T-helper 2 cell (primary cell): ENCODE measurements at places on chromosomes 16 and 17.
A peak's percentile ranks its signal among the peaks of the same experiment; 100 is the strongest.

DNA sequence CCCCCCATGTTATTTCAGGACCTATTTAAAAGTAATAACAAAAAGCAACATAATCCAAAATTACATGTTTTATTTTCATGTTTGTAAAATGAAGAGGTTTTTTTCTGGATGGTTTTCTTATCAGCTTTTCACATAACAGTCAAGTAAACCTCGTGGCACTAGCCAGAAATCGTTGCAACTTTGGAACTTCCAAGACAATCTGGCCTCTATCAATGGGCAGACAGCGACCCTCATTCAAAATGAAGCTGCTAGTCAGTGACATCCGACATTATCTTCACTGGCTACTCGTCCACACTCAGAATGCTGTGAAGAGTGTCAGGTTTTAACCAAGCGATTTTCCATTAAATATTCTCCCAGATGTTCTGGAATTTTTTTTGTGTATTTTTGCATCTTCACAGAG lies 22.7 kb downstream of the ZNF652 start:
- no peak for DNase-seq

GRCh38 chr16:25855818-25856217 lies 164.1 kb downstream of the HS3ST4 start:
- no peak for DNase-seq

DNA sequence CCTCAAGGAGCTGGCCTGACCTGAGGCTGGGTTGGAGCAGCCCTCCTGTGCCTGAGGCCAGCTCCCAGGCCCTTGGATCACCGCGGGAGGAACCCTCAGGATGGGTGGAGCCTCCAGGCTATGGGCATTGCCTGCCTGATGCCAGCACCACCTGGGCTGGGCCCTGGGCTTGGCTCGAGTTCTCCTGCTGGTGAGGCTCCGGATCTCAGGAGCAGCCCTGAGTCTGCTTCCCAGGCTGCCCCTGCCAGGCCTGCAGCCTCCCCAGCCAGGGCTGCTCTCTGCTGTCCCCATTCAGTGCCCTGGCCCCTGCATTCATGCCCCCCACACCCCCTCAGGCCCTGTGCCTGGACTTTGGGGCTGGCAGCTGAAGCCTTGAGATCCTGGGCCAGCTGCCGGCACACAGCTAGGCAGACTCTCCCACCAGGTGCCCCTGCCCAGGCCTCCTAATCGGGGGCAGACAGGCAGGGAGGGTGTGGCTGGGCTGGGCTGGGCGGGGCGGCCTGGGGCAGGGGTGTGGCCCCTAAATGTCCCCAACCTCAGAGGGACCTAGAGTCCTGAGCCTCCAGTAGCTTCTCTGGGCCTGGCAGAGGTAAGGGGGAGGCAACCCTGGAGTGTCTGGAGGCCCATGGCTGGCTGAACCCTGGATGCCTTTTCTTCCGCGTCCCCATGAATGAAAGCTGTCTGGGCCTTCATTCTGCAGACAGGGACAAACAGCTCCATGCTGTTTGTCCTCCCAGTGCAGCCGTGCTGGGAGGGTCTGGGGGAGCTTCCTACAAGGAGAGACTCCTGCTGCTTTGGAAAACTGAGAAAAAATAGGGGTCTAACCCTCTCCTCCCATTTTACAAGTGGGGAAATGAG lies 1.1 kb upstream of the PIGQ start:
- DNase-seq: no peak

- no peak for DNase-seq
Measured at GRCh38 chr17:13864521-13864920, 204.8 kb upstream of the COX10 start.

DNA sequence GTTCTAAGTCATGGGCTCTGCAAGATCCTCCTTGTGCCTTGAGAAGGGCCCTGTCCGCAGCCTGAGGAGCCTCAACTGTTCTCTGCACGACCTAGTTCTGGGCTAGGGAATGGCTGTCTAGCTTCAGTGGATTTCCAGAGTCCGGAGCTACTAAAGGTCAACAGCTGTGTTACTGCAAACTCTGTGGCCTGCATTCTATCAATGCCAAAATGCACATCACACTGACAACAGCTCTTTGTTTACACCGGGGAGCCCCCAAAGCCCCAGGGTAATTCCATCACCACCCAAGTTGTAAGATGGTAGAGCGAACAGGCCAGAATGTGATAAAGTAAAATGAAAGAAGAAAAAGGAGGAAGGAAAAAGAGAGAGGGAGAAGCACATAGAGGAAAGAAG lies 610.2 kb downstream of the MAF start:
- no peak for DNase-seq

GRCh38 chr16:83214671-83215070 lies 587.9 kb downstream of the CDH13 start:
- no peak for DNase-seq

DNA sequence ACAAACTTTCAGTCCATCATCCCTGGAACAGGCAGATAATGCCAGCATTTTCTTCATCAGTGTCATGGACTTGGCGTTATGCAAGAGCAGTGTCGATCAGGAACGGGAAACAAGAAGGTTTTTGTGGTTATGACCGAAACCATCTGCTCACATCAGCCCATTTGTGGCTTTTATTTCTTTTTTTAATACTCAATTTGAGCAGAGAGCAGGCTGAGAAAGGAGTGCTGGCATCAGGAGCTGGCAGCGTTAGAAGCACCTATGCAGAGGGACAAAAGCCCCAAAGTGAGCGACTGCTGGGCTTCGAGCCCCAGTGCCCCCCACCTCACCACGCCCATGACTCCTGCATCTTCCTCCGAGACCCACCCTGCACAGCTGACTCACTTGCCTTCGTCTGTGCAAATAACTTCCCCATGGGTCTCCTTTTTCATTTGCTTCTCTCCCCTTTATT lies 16.2 kb upstream of the CD300E start:
- no peak for DNase-seq

DNA sequence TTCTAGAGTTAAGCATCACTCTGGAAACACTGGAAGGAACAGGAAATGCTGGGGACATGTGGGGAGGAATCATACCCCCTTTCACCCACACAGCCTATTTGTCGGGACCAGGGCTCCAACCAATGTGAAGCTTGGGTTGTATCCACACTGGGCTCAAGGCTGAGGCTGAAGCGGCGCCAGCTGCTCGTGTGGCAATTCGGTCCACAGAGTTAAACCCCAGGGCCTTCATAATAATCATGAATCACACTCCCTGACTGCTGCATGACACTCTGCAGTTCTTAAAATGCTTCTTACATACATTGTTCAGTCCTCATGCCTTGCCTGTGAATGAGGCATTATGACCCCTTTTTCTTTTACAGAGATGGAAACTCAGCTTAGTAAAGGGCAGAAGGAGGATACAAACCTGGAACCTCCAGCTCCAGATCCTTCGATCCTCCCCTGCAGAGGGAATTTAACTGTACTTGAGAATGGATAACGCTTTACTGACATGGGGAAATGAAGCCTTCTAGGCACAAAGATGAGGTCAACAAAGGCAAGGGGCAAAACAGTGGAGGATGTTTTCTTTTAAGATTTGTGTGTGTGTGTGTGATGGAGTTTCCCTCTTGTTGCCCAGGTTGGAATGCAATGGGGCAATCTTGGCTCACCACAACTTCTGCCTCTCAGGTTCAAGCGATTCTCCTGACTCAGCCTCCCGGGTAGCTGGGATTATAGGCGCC lies 72.7 kb downstream of the SOX9 start:
- DNase-seq: no peak

- DNase-seq: no peak
Measured at GRCh38 chr16:29676989-29677785, 1.8 kb upstream of the QPRT start.

DNA sequence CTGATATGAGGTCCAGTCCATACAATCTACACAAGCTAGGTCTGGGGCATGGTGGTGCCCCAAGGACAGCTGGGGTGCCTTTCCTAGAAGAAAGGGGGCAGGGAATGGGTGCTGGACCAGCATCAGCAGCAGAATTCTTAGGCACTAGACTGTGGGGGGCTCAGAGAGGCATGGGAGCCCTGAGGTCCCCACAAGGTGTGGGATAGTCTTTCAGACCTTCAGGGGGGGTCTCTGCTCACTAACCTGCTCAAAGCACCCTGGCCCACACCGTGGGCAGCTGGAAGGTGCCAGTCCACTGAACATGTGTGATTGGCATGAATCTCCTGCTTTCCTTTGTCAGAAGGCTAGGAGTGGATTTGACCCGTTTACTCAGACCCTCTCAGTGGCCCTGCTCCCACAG lies 26.1 kb upstream of the C16orf78 start:
- DNase-seq: no peak

GRCh38 chr17:21467739-21468490 lies 91.8 kb downstream of the KCNJ12 start:
- DNase-seq: no peak

DNA sequence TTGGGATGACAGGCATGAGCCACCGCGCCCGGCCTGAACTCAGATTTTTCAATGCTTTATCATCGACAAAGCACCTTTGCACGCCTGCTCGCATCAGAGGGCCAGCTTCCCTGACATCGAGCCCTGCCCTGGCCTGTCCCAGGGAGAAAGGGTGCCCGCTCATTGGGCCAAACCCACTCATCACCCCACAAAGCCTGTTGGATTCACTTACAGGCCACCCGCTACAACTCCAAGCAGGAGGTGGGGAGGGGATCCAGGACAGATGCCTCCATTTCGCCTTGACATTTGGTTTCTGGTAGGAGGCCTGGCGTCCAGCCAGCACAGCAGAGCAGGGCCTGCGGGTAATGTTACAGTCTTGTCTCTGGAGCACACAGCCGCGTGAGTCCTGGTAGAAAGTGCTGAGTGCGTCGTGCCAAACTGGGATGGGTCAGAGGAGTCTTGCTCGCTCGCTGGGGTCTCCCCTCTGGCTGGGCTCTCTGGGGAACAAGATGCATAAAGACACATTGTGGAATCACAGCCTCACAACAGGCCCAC lies 19.8 kb downstream of the SMTNL2 start:
- no peak for DNase-seq

DNA sequence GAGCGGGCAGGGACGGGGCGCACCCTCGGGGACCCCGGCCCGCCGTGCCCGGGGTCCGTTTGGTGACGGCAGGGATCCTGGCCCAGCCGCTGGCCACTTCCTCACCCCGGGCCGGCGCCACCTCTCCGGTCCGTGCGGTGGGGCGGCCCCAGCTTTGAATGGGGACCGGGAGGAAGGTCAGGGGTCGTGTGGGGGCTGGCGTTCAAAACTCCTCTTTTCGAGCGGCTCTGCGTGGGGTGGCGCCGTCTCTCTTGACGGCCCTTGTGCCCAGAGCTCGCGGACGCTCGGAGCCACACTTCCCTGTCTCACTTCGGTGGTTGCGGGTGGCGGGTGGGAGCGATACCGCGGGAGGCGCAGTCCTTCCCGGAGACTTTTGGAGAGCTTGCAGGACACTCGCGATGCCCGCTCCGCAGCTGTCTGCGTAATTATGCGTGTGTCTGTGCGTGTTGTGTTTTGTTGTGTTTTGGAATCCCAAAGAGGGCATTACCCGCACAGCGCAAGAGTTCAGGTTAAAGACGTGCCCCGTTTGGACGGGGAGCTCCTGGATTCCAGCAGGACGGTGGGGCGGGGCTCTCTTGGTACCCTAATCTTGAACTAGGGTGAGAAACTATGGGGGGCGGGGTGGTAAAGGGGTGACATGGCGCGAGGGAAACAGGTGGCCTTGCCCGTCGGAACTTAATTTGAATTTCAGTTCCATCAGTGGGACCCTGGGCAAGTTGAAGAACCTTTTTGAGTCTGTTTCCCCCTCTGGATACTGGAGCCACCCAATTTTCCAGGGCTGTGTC lies 637 bp downstream of the PLCG2 start:
- DNase-seq: no peak

GRCh38 chr17:30253312-30253711 lies 17.8 kb upstream of the SLC6A4 start:
- peak; percentile 24 for DNase-seq

- DNase-seq: no peak
Measured at GRCh38 chr17:58305626-58306025, 23.0 kb downstream of the TSPOAP1 start.

DNA sequence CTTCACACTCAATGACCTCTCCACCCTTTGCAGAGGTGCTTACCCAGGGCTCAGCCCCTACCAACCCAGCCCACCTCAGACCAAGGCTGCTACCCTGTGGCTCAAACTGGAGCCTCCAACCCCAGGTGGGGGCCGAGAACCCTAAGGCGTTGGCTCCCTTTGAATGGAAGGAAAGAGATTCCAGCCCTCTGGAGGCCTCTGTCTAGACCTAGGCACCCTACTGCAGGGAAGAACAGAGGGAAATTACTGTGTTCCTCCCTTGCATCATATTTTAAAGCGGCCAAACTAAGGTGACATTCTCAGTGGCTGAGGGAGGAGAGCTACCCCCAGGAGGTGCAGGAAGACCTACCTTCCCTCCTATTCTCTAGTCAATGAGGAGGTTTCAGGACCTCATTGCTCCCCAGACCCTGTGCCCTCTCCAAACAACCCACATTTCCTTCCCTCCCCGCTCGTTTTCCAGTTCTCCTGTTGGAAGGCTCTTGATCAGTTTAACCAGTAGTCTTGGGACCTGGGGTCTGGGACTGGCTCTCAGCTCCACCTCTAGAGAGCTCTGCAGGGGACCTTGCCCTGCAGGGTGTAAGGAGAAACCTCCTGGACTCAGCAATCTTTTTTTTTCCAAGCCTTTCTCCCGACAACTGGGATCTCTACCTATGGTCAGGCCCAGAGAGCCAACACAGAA lies 5.5 kb upstream of the HOXB8 start:
- DNase-seq: no peak

GRCh38 chr16:68843482-68844210 lies at the start of gene TANGO6:
TANGO6 (plus strand) TSS chr16:68843531; CDS start chr16:68843618, 87 bp downstream.
- peak; percentile 91 for DNase-seq

GRCh38 chr17:17915183-17915582 lies 57.0 kb downstream of the TOM1L2 start:
- DNase-seq: no peak

GRCh38 chr17:71033336-71033735 lies 864.0 kb downstream of the KCNJ2 start:
- no peak for DNase-seq

DNA sequence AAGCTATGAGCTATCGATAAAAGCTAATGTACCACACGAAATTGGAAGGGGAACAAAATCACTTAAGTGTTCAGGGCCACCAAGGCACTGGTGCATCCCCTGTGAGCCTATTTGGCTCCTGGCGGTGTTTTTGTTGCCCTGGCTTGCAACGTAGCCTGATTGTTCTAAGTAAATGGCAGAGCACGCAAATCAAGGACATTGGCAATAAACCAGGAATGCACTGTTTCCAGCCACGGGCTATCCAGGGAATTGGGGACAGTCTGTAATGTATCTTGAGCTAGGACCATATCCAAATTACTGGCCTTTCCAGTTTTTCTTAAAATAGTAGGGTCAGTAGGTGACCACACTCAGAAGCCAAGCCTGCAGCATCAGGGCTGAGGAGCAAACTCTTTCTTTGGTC lies 734.0 kb downstream of the MAF start:
- no peak for DNase-seq

- DNase-seq: no peak
Measured at GRCh38 chr17:59000022-59000421, 106.7 kb downstream of the TRIM37 start.

- DNase-seq: no peak
Measured at GRCh38 chr17:18004884-18005305, 32.2 kb downstream of the DRC3 start.
